A549 treated with DMSO at 1 μM for 4 hours (cell line): ENCODE measurements at places on chromosomes 3 and 15. TPM values are rescaled to one million over a fixed set of nuclear protein-coding genes. Genes with fewer than 3 reads are reported as not detected.

The GABRR3 gene
- not detected in 5 replicates for total RNA-seq

The SEMA7A gene
- 2.9 to 4.6 TPM (median 3.4 TPM) in 5 replicates for total RNA-seq

The LAMB2 gene
- total RNA-seq: 87.0 to 93.1 TPM (median 91.1 TPM) in 5 replicates

The GOLGA6A gene
- total RNA-seq: 0.07 to 0.16 TPM in 2 of 5 replicates, not detected in the others

The LINGO1 gene
- total RNA-seq: 7.1 to 12.6 TPM (median 8.4 TPM) in 5 replicates
